Activated CD4-positive, alpha-beta T cell treated with anti-CD3 and anti-CD28 coated beads, Interleukin-10, Interleukin-2, amounts not matched to agents 100 ng/mL and 50 ng/mL, durations not matched to agents 16 hours and 8 hours (primary cell): ENCODE measurements at places on chromosomes 7 and 10.

DNA sequence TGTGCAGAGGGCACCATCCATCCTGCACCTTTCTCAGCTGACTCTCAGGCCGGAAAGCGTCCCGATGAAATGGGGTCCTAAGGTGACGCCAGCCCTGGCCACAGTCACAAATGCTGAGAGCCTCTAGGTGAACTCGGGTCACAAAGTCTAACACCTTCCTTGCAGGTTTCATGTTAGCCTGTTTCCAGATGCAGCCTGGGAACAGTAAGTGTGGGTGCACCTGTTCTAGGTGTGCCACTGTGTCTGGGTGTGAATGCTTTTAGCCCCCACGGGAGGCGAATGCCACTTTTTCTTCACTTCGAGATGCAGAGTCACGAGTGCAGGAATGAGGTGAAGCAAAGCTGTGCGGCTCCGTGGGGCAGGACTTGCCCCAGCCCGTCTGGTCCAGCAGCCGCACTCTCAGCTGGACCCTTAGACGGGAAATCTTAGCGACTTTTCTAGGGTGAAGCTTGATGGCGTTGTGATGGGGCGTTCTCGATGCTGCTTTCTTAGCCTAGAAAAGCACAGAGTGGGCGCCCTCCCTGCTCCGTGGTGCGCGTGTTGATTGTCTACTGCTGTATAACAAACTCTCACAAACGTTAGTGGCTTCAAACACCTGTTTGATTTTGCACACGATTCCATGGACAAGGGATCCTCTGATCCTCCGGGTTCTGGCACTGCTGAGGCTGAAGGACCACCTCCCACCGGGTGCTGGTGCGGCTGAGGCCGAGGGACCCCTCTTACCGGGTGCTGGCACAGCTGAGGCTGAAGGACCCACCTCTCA lies 13.6 kb upstream of the VIPR2 start:
- no peak for DNase-seq

DNA sequence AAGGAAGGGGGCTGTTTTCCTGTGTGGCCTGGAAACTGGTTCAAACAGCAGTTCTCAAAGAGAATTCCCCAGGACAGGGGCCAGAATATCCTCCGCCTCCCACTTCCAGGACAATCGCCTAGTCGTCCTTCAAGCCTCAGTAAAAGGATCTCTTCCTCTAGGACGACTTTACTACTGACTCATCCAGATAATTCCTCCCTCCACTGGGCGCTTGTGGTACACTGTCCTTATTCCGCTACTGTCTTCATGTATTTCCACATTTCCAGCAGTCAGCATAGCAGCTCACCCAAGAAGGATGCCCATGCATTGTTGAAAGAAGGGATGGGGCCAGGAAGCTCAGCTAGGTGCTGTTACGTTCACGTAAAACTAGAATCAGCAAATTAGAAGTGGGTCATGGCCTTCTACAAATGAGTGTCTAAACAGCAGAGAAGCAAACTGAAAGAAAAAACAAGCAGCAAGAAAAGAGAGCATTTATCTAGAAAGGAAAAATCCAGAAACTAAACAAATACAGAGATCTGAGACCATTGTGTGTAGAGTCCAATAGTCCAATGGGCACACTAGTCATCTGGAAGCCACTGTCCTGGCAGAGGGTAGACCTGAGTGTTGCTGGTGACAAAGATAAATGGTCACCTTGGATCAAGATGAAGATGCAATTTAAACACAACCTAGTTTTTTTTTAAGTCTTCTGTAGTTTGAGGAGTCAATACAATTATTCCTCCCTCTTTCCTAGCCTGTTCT lies 26.3 kb downstream of the CLRN3 start:
- no peak for DNase-seq

- DNase-seq: no peak
These were observed 108.8 kb upstream of the IFRD1 start for GRCh38 chr7:112341464-112341863.

GRCh38 chr7:92833024-92833765 lies 3.2 kb downstream of the CDK6 start:
- peak; percentile 94 for DNase-seq

DNA sequence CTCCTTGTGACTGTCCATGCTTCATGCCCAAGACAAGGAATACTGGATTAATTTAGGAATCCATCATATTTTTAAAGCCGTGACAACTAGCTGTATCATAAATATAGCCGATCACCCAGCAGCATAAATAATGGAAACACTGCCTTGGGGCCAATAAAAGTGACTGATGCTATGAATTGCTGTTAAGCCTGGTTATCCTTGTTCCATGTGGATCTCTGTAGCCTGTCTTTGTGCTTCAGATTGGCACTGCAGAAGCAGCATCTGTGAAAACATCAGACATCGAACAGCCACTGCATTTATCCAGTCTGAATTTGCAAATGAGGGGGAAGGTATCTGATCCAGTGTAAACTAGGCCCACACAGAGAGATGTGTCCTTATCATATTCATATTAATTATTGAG lies 1181.8 kb downstream of the SORCS1 start:
- no peak for DNase-seq

- no peak for DNase-seq
These were observed 2.3 kb upstream of the MIOS start for GRCh38 chr7:7564323-7564780.

DNA sequence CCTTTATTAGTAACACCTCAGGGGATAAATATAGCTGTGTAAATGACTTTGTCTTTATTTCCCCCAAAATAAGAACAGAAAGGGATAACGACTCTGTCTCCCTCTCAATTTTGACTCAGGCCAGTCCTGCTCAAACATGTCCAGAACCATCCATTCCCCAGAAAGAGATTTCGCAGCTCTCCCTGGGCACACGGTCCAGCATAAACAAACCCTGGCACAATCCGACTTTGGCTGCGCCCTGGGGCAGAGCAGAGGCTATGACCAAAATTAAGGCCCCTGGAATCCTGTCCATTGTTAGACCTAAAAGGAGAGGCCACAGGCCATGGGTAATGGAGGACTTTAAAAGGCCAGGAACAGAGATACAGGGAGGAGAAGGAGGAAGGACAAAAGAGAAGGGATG lies 99.1 kb downstream of the PRPF18 start:
- DNase-seq: no peak

GRCh38 chr7:37206192-37206591 lies 242.5 kb downstream of the ELMO1 start:
- DNase-seq: peak; percentile 54

DNA sequence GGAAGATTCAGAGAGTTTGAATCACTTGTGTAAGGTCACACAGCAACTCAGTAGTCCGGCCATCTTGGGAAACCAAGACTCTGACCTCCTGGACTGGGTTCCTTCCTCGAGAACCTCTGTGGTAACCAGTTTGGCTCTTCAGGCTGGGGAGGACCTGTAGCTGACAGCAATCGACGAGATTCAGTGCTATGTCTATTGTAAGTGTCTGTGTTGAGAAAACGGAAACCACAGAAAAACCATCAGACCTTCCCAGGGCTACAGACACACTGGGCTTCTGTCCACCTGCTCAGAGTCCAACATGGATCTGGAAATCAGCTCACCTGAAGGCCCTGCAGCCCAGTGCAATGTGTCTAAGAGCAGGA lies 403.7 kb downstream of the RPS24 start:
- DNase-seq: no peak

GRCh38 chr7:106313456-106313901 lies 28.7 kb upstream of the NAMPT start:
- DNase-seq: no peak

- no peak for DNase-seq
These were observed 369.7 kb downstream of the PLXNA4 start for GRCh38 chr7:132206594-132206993.

DNA sequence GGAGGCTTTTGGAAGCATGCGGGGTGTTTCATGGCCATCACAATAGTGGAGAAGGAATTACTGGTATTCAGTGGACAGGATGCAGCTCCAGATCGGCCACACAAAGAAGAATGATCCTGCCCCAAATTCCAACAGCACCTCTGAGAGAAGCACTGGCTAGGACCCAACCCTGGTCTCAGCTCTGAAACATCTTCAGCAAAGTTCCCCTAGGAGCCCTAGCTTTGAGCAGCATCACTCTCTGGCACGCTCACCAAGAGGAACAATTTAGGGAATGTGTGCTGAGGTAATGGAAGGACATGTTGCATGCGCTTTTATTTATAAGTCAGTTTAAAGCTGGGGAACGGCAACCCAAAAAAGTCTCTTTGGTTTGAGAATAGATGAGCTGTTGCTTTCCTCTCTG lies 5.5 kb upstream of the OPN1SW start:
- DNase-seq: no peak

DNA sequence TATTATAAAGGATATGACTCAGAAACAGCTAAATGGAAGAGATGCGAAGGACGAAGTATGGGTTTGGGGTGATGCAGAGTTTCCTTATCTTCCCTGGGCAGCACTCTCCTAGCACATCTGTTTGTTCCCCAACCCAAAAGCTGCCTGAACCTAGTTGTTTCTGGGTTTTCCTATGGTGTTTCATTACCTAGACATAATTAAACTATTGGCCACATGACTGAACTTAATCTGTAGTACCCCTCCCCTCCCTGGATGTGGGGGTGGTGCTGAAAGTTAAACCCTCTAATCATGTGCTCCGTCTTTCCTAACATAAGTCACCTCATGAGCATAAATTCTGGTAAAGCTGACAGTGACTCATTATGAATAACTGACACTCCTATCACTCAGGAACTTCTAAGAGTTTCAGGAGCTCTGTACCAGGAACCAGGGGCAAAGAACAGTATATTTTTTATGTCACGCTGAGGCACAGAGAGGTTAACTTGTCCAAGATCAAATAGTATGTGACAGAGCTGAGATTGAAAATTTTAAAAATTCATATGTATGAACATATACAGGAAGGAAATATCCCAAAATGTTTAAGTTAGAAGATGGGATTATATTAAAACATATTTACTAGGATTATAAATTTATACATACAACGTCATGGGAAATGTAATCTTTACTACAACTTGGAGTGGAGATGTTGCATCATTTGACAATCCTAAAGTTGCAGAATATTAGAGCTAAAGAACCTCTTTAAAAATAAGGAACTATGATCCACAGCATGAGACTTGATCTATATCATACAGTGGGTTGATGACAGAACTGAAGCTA lies 4.8 kb downstream of the STRIP2 start:
- DNase-seq: peak; percentile 91

DNA sequence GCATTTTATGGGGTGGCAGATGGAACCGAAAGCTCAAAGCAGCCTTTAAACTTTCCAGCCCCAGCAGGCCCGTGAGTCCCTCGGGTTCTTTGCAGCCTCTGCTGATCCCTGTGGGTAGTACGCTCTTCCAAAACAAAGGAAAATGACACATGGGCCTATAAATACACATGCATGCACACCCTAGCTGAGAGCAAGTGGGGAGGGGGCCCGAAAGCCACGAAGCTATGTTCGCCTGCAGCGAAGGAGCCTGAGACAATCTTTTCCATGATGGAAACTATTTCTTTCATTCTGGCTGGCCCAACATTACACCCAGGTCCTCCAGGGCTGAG lies 32.2 kb downstream of the CALML5 start:
- DNase-seq: no peak

DNA sequence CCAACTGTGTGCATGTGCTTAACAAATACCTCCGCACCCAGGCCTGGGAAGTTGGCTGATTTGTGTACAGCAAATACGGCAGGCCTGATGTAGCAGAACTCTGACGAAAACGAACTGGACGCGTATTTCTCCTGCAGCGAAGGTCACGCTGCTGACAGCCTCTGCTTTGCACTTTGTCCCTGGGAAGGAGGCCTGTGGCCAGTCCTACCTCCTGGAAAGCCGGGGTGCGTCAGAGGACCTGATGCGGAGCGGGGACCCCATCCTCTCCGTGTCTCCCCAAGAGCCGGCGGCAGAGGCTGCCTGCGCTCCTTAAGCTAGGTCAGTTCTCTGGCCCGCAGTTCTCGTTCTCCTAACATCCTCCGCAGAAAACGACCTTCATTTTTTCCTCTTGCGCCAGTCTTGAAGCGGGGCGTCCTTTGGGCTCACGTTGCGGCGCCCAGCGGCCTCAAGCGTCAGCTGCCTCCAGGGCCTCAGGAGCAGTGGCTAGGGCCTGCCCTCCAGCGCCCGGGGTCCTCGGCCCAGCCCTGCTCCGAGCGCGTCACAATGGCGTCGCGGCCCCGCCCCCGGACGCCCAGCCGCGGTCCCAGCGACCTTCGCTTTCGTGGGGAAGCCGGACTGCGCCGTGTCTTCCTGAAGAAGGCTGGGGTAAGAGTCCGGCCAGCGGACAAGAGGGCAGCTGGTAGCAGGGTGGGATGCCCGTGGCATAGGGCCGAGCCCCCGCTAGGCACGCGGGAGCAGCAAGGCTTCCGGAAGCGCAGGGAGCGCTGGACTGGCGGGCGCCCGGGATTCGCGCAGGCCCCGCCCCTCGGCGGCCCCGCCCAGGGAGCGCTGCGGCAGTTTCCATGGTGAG lies at the start of gene ZNF487:
TSS of gene ZNF487 (plus strand) at position 821 of the 850 bp plus-strand sequence. CDS start 38,703 bp downstream, outside the sequence.
- DNase-seq: peak; percentile 92

DNA sequence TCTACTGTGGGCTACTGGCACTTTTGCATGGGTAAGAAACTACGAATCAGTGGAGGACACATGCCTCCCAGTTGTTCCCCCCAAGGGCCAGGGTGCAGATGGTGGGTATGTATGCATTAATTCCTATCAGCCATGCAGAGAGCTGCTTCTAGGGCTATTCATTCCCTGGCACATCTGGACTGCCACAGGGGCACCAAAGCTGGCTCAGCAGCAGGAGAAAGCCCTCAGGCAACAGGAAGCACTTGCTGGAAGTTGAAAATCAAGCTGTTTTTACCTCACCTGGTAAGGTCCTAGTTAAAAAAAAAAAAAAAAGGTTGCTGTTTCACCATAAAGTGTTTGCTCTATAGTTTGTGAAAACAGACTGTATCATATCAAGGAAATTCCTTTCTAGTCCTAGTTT lies 1342.6 kb downstream of the REEP3 start:
- no peak for DNase-seq

- no peak for DNase-seq
These were observed 242.9 kb upstream of the MEOX2 start for GRCh38 chr7:15929411-15929810.

- DNase-seq: no peak
These were observed 16.4 kb upstream of the PRKG1 start for GRCh38 chr10:51057925-51058324.

- DNase-seq: no peak
These were observed 620.8 kb downstream of the KCNMA1 start for GRCh38 chr10:77016855-77017254.

- DNase-seq: no peak
These were observed 7.8 kb downstream of the CHST3 start for GRCh38 chr10:71971769-71972555.

DNA sequence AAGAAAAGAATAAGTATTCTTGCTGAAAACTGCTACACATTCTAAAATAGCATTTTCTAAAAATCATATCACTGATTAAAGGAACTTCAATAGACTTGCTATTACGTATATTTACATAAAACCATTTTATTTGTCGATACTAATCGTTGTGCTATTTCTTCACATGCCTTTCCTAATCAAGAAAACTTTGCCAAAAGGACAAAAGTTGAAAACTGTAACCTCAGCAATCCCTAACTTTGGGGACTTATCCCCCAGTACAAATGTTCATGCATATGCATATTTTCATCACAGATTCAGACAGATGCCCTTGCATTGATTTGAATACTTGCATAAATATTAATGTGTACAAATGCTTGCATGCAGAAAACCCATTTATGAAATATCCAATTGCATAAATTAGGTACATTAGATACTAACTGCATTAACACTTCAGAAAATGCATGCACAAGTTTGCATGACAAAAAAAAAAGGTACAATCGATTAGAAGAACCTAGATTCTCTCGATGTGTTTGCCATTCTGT lies 35.6 kb upstream of the NEBL start:
- DNase-seq: no peak
